Right ventricle myocardium inferior (tissue), 1 donor: ENCODE measurements at places on chromosomes 1 and 21. TPM values are rescaled to one million over a fixed set of nuclear protein-coding genes. Genes with fewer than 3 reads are reported as not detected.

AMIGO1 gene
- total RNA-seq = 18.3 TPM

DNA sequence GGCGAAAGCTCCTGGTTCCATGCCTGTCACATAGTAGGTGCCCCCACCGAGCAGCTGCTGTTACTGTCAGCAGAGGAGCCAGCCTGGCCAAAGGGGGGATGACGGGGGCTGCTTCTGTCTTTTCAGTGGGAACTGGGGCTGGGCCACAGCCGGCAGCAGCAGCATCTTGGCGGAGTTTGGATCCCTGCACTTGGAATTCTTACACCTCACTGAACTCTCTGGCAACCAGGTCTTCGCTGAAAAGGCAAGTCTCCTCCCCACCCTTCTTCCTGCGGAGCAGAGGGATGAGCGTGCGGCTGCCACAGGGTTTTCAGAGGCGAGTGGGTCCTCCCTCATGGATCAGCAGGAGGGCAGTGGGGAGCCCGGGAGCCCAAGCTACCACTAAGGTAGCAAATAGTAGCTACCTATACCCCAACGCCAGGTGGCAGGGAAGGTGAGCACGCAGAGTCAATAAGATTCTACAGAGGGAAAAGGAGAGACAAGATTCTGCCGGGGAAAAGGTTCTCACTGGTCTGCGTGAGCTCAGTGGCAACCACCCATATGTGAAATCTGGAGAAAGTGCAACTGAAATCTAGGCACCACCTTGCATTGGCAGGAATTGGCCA, 41.4 kb upstream of the SELENON start:
- DNase-seq = no peak

ELAVL4 gene
- total RNA-seq = not detected

DNA sequence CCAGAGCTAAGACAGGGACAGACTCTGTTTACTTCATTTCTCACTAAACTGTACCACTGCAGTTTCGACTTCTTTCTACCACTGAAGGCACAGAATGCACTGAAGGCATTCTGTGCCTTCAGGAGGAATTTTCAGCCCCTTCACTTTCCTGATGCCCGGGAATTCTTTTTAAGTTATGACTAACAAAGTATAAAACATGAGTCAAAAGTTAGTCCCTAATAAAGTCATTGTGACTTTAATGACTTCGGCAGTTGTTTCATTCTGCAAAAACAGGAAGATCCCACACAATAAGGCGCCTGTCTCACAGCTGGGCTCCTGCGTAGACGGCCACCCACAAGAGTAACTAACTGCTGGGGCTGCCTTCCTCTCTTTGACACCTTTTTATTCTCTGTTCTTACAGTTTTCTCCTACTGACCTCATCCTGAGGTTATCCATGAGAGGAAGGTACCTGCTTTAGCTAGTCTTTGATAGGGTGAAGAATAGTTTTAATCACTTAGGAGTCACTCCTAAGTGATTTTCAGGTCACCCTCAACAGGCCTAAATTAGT, 183.9 kb upstream of the SGIP1 start:
- peak; percentile 69 for DNase-seq

DNA sequence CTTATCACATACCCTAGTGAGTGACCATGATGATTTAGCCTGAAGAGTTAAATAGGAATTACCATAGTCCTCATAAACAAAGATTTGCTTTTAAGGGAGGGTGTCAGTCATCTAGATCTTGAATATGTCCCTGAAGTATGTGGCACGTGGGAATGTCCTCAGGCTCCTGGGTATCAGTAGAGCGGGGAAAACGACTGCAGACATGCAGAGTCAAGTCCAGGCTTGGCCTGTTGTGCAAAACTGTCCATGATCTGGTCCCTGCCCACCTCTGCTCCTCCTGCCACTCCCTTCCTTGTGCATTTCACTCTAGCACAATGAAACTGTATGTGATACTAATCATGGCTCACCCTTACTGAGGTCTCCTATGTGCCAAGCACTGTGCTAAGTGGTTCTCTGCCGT, 12.9 kb downstream of the MOV10 start:
- no peak for DNase-seq

GRCh38 chr1:119631433-119632102, 16.5 kb downstream of the ZNF697 start:
- peak; percentile 95 for DNase-seq

CALML6 gene
- not detected for total RNA-seq

- DNase-seq = no peak
Measured at GRCh38 chr1:245752561-245752960, 597.8 kb downstream of the KIF26B start.

GRCh38 chr1:212610575-212610967, 2.0 kb downstream of the ATF3 start:
- no peak for DNase-seq

GRCh38 chr1:232880354-232880753, 70.1 kb upstream of the NTPCR start:
- no peak for DNase-seq

DNA sequence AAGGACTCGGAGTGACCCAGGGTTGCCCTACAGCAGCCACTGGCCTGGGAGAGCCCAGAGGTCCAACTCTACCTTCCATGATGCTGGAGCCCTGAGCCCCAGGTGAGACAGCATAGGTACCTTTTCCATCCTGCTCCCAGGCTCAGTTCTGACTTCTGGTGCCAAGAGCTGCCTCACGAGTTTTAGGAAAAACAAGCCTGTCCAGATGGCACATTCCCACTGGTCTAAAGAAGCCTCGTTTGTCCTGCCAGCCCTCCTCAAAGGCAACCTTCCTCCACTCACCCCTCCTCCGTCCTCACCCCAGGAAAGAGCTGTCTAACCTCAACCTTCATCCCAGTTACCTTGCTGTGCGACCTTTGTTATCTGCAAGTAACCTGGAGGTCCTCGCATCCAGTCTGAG, 53.5 kb upstream of the PRELP start:
- DNase-seq = no peak

DNA sequence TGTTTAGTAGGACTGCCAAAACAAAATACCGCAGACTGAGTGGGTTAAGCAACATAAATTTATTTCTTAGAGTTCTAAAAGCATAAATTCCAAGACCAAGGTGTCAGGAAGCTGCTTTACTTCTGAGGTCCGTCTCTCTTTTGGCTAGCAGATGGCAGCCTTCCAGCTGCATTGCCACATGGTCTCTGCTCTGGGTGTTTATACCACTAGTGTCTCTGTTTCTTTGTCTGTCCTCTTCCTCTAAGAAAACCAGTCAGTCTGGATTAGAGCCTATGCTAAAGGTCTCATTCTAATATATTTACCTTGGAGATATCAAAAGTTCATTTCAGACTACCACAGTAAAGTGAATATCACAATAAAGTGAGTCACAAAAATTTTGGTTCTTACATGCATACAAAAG, 519.8 kb downstream of the COL11A1 start:
- DNase-seq = no peak

C1orf116 gene
- total RNA-seq = 1.2 TPM

ADAM30 gene
- not detected for total RNA-seq

DNA sequence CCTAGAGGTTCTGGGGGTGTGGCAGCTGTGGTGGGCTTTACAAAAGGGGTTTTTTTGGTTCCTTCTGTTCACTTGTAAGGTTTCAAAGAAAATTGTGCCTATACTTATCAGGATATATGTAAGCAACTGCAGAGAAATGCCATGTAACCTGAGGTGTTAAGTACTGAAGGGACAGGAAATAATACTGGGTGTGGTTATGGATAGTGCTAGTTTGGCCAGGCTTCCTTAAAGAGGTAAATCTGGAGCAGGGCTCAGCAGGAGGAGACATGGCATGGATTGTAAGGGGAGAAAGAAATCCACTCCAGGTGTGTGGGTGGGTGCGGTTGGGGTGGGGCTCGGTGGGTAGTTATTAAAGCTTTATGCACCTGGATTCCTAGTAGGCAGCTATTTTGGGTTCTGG, 28.3 kb downstream of the KIRREL1 start:
- DNase-seq = no peak

DNA sequence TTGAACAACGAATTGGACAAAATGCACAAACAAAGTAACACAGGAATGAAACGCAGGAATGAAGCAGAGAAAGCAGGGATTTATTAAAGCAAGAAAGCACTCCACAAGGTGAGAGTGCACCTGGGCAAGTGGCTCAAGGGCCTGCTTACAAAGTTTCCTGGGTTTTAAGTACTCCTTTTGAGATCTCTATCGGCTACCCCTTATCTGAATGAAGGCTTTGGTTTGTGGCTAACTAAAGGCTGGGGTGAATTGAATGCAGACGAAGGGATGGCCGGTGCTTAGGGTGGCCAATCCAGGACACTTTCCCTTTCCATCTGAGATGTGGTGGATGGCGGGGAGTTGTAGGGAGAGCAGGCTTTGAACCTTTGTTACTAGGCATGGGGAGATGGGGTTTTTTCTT, 151.4 kb upstream of the KIAA0040 start:
- no peak for DNase-seq

GRCh38 chr1:177490036-177490639, 319.4 kb downstream of the BRINP2 start:
- DNase-seq = no peak

- DNase-seq = no peak
Measured at GRCh38 chr1:216045400-216045799, 377.8 kb downstream of the USH2A start.

LIN28A gene
- not detected for total RNA-seq

ADAMTS4 gene
- 13.0 TPM for total RNA-seq

SMPDL3B gene
- total RNA-seq = not detected

- no peak for DNase-seq
Measured at GRCh38 chr21:23480591-23481270, 2126.6 kb downstream of the MRPL39 start.

GRCh38 chr1:19468397-19468956, 16.9 kb downstream of the CAPZB start:
- DNase-seq = peak; percentile 77

BACE2 gene
- total RNA-seq = 14.5 TPM

GJA4 gene
- total RNA-seq = 23.0 TPM

DNA sequence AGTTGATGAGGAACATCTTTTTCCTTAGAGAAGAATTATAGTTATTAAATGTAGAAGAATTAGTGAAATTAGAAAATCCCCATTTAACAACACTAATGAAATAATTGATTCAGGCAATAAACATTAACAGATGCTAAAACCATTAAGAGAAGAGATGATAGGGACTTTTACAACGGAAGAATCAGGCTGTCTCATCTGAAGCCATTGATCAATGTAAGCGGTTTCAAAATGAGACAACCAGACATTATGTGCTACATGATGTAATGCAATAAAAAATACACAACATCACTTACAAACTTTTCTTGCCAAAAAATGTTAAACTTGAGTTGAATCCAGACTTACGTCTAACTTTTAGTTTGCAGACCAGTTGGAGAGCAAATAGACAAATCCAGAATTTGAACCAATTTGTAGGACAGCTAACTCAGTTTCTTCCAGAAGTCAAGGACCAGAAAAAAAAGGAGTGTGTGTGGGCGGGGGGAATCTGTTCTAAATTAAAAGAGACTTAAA, 165.4 kb upstream of the DPT start:
- no peak for DNase-seq

PALMD gene
- total RNA-seq = 122 TPM

GRCh38 chr1:97943354-97943753, 22.5 kb upstream of the DPYD start:
- no peak for DNase-seq

- DNase-seq = no peak
Measured at GRCh38 chr1:112048421-112048820, 59.0 kb upstream of the KCND3 start.

AMY2A gene
- not detected for total RNA-seq

DNA sequence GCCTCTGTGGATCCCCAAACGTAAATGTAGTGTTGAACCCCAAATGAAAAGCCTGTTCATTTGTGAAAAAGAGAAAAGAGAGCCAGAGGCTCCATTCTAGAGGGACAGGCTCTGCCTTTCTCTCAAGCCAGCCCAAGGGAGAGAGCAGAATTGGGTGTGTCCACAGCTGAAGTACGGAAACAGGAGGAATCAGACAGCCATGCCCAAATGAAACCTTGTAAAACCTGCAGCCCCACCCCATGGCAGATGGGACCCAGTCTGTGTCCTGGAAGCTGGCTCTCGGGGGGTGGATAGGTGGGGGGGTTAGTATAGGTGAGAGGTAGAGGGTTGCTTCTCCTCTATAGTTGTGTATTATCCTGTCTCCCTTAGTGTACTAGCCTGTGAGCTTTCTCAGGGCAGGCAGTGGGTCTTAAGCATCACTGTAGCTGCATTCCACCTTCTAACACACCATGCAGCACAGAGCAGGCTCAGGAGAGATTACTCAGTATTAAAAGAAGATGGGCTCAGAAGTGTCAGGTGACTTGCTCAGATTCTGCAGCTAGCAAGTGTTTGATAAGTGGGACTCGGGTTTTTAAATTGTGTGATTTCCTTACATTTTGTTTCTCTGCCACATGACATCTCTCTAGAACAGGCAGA, 67.4 kb upstream of the SIPA1L2 start:
- no peak for DNase-seq

DNA sequence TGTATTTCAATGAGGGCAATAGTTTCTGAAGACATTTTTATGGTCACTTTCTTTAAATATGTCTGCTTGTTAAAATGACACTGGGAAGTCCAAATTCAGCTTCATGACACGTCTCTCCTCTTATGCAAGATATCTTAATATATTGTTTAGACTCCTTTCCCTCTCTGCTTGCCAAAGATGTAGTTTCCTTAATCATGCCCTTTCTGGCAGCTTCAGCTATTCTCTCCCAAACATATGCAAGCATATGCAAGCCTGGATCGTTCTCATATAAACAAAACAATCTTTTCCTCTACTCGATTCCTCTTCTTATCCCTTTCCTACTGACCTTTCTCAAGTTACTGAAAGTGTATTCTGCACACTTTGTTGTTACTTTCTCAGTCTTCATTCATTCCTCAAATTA, 372.2 kb downstream of the PTBP2 start:
- DNase-seq = no peak

GRCh38 chr21:45599146-45599581, 44.4 kb upstream of the PCBP3 start:
- DNase-seq = no peak

GRCh38 chr21:32131960-32132359, 146.9 kb downstream of the MIS18A start:
- DNase-seq = no peak

DNA sequence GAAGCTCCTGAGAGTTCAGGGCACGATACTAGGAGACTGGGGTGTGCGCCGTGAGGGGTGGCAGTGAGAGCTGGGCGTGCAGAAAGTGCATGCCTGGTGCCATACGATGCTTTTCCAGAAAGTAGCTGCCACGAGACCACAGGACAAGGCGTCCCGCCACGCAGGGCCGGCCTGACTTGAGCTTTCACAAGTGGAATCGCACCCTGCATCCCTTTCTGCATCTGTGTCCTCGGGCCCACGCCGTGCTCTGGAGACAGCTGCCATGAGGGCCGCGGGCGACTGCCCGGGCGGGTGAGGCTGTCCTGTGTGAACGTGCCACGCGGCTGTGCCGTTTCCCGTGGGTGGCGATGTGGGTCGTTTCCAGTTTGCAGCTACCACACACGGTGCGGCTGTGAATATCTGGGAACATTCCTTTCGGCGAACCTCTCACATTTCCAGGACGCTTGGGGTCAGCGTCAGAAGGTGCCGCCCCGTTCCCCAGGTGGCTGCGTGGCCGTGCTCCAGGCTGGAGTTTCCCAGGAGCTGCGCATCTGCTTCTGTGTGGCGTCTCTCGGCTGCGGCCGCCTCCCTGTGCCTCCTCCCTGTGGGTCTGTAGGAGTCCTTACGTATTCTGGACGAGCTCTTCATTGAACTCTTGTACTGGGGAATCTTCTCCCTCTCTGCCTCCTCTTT, 1.0 kb upstream of the PERM1 start:
- DNase-seq = peak; percentile 63
